ENCODE measurements at places on chromosomes 4 and X. TPM values are rescaled to one million over a fixed set of nuclear protein-coding genes. Genes with fewer than 3 reads are reported as not detected.

The ZNF711 gene
- 1.3 TPM for total RNA-seq

The MAGEA2B gene
- total RNA-seq, result not detected

The CHST7 gene
- 11.4 TPM for total RNA-seq

The PPID gene
- total RNA-seq, result 32.0 TPM

DNA sequence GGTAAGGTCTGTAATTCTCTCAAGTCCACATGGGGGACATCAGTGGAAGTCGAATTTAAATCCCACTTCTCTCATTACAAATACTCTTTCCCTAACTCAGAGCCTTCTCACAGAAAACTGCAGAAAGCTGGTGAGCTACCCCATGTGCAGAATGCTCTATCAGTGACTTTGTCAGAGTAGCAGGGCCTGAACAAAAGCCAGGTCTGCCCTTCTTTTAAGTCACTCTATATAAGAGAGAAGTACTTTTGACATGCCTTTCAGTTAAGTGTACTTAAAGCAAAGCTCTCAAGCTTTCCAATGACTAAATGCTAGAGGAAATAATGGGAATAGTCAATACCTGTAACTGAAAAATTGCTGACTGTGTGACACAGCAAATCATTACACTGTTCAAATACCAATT is 323.1 kb downstream of the KCNIP4 start:
- no peak for DNase-seq
- no peaks in the 10 kb centered on the region for H3K27me3 ChIP-seq
- no peaks in the 10 kb centered on the region for H3K4me1 ChIP-seq
- H3K36me3 ChIP-seq, result no peaks in the 10 kb centered on the region
- no peak overlapping the region for H3K27ac ChIP-seq

GRCh38 chrX:23779025-23779424 is 3.9 kb upstream of the SAT1 start:
- peaks cover 23% of the 10 kb centered on the region for H3K4me1 ChIP-seq
- no peak overlapping the region for H3K27ac ChIP-seq
- no peaks in the 10 kb centered on the region for H3K27me3 ChIP-seq
- H3K4me3 ChIP-seq, result no peak overlapping the region
- H3K36me3 ChIP-seq, result no peaks in the 10 kb centered on the region
- DNase-seq, result no peak

DNA sequence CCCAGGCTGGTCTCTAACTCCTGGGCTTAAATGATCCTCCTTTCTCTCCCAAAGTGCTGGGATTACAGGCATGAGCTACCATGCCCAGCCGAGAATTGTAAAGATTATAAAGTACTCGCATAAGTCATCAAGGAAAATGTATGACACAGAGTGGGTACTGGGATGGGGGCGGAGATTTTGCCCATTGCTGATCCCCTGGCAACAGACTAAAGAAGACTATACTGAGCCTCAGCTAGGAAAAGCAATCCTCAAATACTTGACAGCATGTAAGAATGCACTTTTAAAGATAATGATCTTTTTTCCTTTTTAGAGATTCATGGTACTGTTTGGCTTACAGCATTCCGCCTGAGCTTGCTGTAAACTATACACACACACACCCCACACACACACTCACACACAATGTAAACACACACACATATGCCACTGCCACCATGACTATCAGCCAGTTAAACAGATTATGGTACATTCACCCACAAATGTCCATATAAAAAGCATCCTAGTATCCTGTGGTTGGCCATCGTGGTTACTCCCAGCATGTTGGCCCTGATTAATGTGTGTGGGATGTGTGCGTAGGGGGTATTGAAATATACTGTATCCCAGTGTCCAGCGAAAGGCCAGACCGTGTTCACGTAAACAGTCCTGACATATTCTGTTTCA is 113.0 kb downstream of the AMELX start:
- no peak overlapping the region for H3K4me3 ChIP-seq
- H3K27ac ChIP-seq, result no peak overlapping the region
- H3K36me3 ChIP-seq, result no peaks in the 10 kb centered on the region
- DNase-seq, result no peak

GRCh38 chrX:2679534-2680485 is 11.3 kb upstream of the CD99 start:
- no peaks in the 10 kb centered on the region for H3K4me1 ChIP-seq
- no peak for DNase-seq
- no peak overlapping the region for H3K4me3 ChIP-seq

GRCh38 chr4:181224852-181225251 is 1018.4 kb upstream of the TENM3 start:
- H3K27me3 ChIP-seq, result no peaks in the 10 kb centered on the region
- no peaks in the 10 kb centered on the region for H3K4me1 ChIP-seq
- no peak for DNase-seq
- H3K27ac ChIP-seq, result no peak overlapping the region
- no peaks in the 10 kb centered on the region for H3K36me3 ChIP-seq
- no peak overlapping the region for H3K4me3 ChIP-seq
